ENCODE measurements at places on chromosomes 2 and 18.

GRCh38 chr18:79900610-79901570 lies 50.6 kb downstream of the SLC66A2 start:
- no peak for DNase-seq

- no peak for DNase-seq
Measured at GRCh38 chr18:40789286-40789685, 1165.7 kb upstream of the PIK3C3 start.

GRCh38 chr2:187644486-187644885 lies 90.3 kb upstream of the TFPI start:
- DNase-seq: no peak

DNA sequence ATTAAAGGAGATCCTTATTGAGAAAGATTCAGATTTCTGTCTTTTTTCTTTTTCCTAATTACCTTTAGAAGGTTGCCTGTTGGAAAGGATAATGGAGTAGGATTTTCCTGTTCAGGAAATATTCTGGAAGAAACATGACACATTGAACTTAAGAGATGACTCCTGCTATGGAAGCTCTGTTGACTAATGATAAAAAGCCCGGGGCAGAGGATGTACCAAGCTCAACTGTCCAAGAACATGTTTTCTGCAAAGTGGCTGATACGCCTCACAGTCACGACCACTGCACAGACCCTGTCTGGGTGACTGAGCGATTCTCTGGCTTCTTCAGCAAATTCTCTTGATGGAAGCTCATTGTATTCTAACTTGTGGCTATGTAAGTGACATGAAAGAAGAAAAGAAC lies 86.2 kb upstream of the THOC1 start:
- no peak for DNase-seq

DNA sequence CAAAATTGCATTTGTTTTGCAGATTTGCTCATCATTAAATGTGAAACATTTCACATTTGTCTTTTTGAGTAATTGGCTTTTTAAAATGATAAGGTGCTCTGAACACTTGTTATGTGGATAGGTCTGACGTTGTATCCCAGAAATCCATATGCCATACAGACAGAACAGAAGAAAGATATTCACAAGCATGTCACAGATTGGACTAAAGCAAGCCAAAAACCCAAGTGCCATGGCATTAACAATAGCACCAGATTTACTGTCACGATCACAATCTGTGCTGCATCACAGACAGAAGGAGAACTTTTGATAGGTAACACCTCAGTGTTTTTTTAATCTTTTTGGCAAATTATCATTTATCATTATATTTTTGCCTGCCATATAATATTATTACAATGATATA lies 272.6 kb downstream of the ARHGAP15 start:
- DNase-seq: no peak

DNA sequence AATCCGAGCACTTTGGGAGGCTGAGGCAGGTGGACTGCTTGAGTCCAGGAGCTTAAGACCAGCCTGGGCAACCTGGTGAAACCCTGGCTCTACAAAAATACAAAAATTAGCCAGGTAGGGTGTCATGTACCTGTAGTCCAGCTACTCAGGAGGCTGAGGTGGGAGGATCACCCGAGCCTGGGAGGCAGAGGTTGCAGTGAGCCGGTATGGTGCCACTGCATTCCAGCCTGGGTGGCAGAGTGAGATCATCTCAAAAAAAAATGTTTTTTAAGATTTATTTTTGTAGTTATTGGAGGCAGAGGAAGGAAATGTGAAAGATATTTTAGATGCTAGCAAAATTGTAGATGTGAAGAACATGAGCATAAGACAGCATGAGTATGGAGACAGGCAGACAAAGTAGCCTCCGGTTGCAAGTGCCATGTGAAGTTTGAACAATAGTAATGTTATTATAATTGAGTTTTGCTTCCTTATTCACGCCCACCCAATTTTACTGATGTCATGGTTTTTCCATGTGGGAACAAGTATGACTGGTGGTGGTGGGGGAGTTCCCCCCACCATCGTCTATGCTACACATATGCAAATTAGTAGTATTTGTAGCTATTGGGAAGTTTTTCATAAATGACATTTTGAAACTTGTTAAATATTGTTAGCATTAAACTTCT lies 18.0 kb downstream of the REL start:
- peak; percentile 77 for DNase-seq

- DNase-seq: no peak
Measured at GRCh38 chr18:71899183-71899582, 645.0 kb downstream of the CBLN2 start.

GRCh38 chr18:63552581-63552980 lies 10.4 kb downstream of the SERPINB12 start:
- DNase-seq: no peak

All from activated naive CD4-positive, alpha-beta T cell treated with anti-CD3 and anti-CD28 coated beads for 36 hours (primary cell).